GM10248 (cell line): ENCODE measurements at places on chromosomes 2 and 18.

GRCh38 chr2:97963880-97964279, 31.9 kb downstream of the TMEM131 start:
- no peak for DNase-seq

GRCh38 chr2:28633746-28634145, 117.9 kb upstream of the PPP1CB start:
- no peak for DNase-seq

- DNase-seq: no peak
These were observed 46.6 kb upstream of the TPO start for GRCh38 chr2:1366546-1367134.

DNA sequence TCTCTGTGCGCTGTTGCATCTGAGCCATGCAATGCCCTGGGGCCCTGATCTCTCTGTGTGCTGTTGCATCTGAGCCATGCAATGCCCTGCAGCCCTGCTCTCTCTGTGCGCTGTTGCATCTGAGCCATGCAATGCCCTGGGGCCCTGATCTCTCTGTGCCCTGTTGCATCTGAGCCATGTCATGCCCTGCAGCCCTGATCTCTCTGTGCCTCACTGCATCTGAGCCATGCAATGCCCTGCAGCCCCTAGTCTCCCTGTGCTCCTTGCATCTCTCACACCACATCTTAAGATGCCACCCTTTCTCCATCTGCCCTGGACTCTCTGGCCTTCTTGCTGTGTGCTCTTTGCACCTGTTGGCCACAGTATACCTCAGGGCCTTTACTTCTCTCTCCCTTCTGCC, 56.2 kb downstream of the SOX11 start:
- DNase-seq: no peak
